Right lung (tissue), 10 donors: ENCODE measurements at places on chromosomes 2 and 18.

DNA sequence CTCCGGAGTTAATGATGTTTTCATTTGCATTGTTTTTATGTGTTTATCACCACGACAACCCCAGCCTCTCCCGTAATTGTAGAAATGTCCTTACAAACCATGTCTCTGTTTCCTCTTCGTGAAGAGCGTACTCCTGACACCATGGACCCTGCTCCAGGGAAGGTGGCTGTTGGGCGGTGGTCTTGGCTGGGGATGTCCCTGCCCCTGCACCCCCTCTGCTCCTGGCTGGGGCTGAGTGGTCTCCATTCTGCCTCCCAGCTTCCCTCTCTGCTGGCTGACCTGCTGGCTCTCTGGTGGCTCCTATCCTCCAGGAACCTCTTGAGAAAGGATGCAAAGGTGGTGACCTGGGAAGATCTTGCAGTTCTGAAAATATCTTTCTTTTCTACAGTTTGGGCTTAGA is 81.1 kb downstream of the ASB1 start:
- DNase-seq, result no peak

GRCh38 chr2:172211512-172211911 is 108.8 kb upstream of the DLX2 start:
- DNase-seq, result no peak

GRCh38 chr2:217520356-217521010 is 482.3 kb downstream of the TNS1 start:
- DNase-seq, result no peak

DNA sequence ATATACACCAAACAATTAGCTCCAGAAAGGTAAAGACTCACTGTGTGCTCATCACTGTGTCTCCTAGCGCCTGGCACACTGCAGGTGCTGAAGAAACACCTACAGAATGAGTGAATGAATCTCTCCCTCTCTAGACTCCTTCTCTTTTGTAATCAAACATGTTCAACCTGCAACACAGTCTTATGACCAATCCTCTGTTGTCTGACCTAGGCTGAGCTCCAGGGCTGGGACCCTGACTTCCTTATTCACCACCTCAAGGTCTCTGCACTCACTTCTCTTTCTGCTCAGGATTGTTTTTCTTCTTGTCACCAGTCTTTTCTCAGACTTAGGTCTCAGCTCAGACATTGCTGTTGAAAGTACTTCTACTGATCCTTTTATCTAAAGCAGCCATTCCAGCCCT is 9.8 kb downstream of the CKAP2L start:
- no peak for DNase-seq

DNA sequence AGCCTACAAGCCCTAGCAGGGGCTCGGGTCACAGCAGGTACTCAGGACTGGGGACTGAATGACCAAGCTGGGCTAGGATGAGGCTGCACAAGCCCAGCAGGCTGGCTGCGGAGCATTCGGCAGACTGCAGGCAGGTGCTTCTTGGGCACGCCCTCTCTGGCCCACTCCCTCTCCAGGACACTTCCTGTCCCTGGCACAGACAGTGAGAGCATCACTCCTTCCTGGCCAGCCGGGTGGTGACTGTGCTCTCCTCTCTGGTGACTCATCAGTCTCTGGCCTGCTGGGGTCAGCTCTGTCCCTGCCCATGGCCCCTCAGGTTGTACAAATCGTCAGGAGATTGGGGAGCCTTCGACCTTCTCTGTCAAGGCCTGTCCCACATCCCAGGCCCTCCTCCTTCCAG is 22.5 kb downstream of the C1QL2 start:
- DNase-seq, result no peak
